ENCODE measurements at places on chromosomes 6 and 20. TPM values are rescaled to one million over a fixed set of nuclear protein-coding genes. Genes with fewer than 3 reads are reported as not detected.

Gene HRH3
- total RNA-seq: 0.56 TPM

Gene TBXT
- 2.3 TPM for total RNA-seq

Gene FAM110A
- 22.9 TPM for total RNA-seq

Gene BPIFB2
- not detected for total RNA-seq

Gene TRIM10
- not detected for total RNA-seq

Gene TXLNB
- total RNA-seq: not detected

Gene HLA-DRB1
- total RNA-seq: 12.5 TPM

Gene SPEF1
- total RNA-seq: 0.35 TPM

Gene MUCL3
- total RNA-seq: 0.25 TPM

Gene OR2J2
- not detected for total RNA-seq

DNA sequence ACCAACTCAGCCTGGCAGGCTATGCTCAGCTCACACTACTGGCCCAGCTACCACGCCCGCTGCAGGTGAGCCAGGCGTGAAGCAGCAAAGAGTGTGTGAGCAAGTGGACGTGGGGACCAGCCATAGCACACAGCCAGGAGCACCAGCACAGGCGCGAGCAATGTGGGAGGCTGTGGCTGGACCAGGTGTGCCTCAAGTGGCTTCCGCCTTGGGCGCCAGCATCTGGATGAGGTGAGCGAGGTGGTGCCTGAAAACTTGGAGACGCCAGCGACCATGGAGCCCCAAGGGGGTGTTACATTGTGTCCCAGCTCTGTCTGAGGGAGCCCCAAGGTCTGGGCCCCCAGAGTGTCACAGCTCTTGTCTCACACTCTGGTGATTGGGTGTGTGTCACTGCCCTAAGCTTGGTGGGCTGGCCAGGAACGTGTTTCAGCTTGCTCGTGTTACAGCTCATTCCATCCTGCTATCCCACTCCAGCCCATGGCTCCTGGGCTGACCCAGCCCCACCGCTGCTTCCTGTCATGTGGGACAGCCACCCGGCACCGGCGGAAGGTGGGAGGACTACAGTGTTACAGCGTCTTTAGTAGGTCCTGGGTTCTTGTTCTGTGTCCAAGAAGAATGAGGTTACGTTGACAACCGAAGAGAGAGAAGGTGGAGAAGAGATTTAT is 508.0 kb upstream of the MMS22L start:
- no peaks in the 10 kb centered on the region for H3K4me1 ChIP-seq
- peak overlapping the region; percentile 29 for H3K4me3 ChIP-seq
- no peaks in the 10 kb centered on the region for H3K36me3 ChIP-seq
- H3K27ac ChIP-seq: no peak overlapping the region

- no peaks in the 10 kb centered on the region for H3K36me3 ChIP-seq
- H3K4me3 ChIP-seq: no peak overlapping the region
- no peak overlapping the region for H3K27ac ChIP-seq
- H3K4me1 ChIP-seq: no peaks in the 10 kb centered on the region
- no peaks in the 10 kb centered on the region for H3K27me3 ChIP-seq
Measured at GRCh38 chr6:14037402-14038277, 79.9 kb upstream of the CD83 start.

- no peak overlapping the region for H3K4me3 ChIP-seq
- no peaks in the 10 kb centered on the region for H3K4me1 ChIP-seq
- H3K27me3 ChIP-seq: no peaks in the 10 kb centered on the region
- H3K27ac ChIP-seq: no peak overlapping the region
- DNase-seq: no peak
Measured at GRCh38 chr20:10994991-10995700, 321.3 kb upstream of the JAG1 start.

DNA sequence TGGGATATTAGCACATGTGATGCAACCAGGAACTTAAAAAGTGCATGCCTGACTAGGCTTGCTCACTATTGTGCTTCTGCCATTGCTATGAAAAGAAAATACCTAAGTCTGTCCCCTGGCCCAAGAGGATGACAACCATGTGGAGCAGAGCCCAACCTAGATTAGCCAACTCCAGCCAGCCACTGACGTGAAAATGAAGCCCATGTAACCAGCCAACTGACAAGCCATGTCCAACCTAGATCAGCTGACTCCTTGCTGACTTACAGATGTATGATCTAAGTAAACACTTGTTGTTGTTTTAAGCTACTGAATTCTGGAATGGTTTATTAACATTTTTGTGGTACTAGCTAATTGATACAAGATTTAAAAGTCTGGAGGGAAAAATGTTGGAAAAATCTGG is 47.5 kb downstream of the PIGU start:
- peak; percentile 22 for DNase-seq
- H3K27ac ChIP-seq: no peak overlapping the region
- H3K4me1 ChIP-seq: no peaks in the 10 kb centered on the region
- no peaks in the 10 kb centered on the region for H3K27me3 ChIP-seq
- H3K36me3 ChIP-seq: peaks cover 21% of the 10 kb centered on the region

DNA sequence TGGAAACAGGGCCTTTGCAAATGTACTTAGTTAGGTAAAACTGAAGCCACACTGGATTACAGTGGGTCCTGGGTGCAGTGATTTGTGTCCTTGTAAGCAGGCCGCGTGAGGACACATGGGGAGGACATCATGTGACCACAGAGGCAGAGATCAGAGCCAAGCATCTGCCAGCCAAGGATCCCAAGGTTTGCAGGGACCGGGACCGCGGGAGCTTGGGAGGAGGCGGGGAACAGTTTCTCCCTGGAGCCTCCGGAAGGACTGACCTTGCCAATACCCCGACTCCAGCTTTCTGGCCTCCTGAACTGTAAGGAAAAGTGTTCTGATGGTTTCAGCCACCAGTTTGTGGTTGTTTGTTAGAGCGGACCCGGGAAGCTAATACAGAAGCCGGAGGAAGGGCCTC is 500.9 kb downstream of the PREX1 start:
- H3K27me3 ChIP-seq: no peaks in the 10 kb centered on the region
- no peaks in the 10 kb centered on the region for H3K36me3 ChIP-seq
- no peak overlapping the region for H3K4me3 ChIP-seq
- DNase-seq: no peak
- no peaks in the 10 kb centered on the region for H3K4me1 ChIP-seq

- no peak overlapping the region for H3K4me3 ChIP-seq
- no peak for DNase-seq
- H3K27ac ChIP-seq: no peak overlapping the region
- H3K36me3 ChIP-seq: no peaks in the 10 kb centered on the region
- no peaks in the 10 kb centered on the region for H3K4me1 ChIP-seq
- no peaks in the 10 kb centered on the region for H3K27me3 ChIP-seq
Measured at GRCh38 chr20:57928181-57928967, 218.6 kb upstream of the PMEPA1 start.

GRCh38 chr6:107622269-107622668 is 132.4 kb downstream of the SOBP start:
- H3K4me3 ChIP-seq: no peak overlapping the region
- no peaks in the 10 kb centered on the region for H3K36me3 ChIP-seq
- H3K4me1 ChIP-seq: no peaks in the 10 kb centered on the region
- DNase-seq: no peak

DNA sequence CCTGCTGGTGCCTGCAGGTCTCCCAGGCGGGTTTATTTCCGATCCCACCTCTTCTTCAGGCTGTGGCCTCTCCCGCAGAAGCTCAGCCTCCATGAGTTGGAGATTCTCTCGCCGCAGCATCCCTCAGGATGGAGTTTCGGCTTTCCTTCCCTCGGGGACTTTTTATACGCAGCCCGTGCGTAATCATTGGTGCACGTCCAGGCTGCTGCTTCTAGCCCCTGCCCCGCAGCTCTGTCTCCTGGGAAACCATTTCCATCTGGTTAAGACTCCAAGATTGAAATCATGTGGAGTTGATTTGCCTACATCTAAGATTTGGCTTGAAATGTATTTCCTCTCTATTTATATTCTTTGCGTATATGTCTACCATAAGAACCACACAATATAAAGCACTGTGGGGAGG is 46.7 kb upstream of the CARMIL1 start:
- no peak overlapping the region for H3K27ac ChIP-seq
- H3K27me3 ChIP-seq: no peaks in the 10 kb centered on the region
- no peaks in the 10 kb centered on the region for H3K4me1 ChIP-seq
- no peak overlapping the region for H3K4me3 ChIP-seq

DNA sequence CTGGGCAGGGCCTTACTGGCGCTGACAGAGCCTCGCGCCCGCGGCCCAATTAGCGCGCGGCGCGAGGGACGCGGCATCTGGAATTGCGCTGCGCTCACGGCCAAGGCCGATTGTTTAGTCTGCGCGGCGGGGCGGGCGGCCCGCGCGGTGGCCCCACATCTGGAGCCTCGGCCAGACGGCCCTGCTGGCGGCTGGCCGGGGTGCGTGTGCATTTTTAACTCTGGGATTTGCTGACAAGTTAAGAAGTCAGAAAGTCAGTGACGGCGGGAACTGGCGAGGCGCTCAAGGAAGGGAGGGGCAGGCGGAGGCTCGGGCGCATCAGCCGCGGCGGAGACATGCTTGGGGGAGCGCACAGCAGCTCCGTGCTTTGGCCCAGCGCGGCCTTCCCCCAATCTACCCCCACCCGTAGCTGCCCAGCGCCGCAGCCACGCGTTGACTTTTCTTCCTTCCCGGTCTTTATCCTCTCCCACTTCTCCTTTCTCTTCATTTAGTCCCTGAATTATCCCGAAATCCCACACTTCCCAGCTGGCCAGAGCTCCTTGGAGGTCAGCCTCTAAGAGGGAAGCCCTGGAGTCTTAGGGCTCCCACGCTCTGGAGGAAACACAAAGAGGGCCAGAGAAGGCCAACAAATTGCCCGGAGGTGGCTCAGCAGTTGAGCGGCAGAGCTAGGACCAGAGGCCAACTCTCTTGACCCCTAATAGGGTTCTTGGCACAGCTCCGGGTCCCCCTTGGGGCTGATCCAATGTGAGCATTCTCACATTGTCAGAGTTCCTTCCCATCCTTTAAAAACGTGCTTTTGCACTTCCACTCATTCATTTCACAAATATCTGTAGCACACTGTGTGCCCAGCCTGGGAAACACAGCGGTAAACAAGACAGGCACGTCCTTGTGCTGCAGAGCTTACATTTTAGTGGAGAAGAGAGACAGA is 40.8 kb upstream of the FOXP4 start:
- H3K27ac ChIP-seq: no peak overlapping the region
- peak overlapping the region; percentile 47 for H3K4me3 ChIP-seq
- DNase-seq: peak; percentile 82
- peaks cover 12% of the 10 kb centered on the region for H3K4me1 ChIP-seq
- peaks cover 38% of the 10 kb centered on the region for H3K27me3 ChIP-seq

- no peak overlapping the region for H3K27ac ChIP-seq
- H3K4me1 ChIP-seq: no peaks in the 10 kb centered on the region
- H3K27me3 ChIP-seq: peaks cover 17% of the 10 kb centered on the region
- H3K4me3 ChIP-seq: peak overlapping the region; percentile 85
- DNase-seq: peak; percentile 100
Measured at GRCh38 chr20:34875642-34876405, 588 bp upstream of the ACSS2 start.

DNA sequence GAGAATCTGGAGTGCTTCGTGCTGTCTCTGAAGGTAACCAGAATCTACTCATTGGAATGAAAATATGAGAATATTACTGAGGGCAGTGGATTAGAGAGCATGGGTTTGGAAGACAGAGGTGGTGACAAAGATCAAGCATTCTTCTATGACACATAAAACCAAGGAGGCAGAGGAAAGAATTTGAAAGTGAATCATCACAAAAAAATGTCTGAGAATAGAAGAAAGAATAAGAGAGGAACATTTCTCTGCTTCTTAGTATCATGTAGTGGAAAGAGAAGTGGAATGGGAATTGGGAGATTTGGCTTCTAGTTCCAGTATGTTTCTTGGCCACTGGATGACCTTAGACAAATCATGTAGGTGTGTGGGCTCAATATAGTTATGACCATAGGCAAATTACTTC is 474.0 kb downstream of the TFAP2B start:
- no peaks in the 10 kb centered on the region for H3K4me1 ChIP-seq
- H3K4me3 ChIP-seq: no peak overlapping the region
- no peak for DNase-seq
- H3K36me3 ChIP-seq: no peaks in the 10 kb centered on the region
- no peak overlapping the region for H3K27ac ChIP-seq

- no peaks in the 10 kb centered on the region for H3K27me3 ChIP-seq
- no peak overlapping the region for H3K4me3 ChIP-seq
- no peaks in the 10 kb centered on the region for H3K36me3 ChIP-seq
- no peak overlapping the region for H3K27ac ChIP-seq
- no peaks in the 10 kb centered on the region for H3K4me1 ChIP-seq
Measured at GRCh38 chr6:22605736-22606135, 36.4 kb downstream of the HDGFL1 start.

DNA sequence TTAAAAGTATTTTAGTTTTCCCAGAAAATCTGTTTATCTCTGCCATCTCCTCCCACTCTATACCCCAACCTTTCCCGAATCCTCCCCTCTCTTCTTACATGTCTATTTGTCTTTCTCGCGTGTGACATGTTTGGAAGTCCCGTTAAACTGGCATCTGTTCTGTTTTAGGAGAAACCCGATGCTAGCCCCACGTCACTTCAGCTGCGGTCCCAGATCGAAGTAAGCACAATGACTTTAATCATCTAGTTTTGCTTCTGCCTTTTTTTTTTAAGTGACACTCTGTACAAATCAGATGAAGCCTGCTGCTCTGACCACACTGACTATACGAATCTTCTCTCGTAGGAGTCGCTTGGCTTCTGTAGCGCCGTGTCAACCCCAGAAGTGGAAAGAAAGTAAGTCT is 97.4 kb downstream of the SASH1 start:
- DNase-seq: peak; percentile 19
- no peak overlapping the region for H3K27ac ChIP-seq
- H3K36me3 ChIP-seq: no peaks in the 10 kb centered on the region
- H3K4me1 ChIP-seq: no peaks in the 10 kb centered on the region
- no peaks in the 10 kb centered on the region for H3K27me3 ChIP-seq

- no peaks in the 10 kb centered on the region for H3K36me3 ChIP-seq
- no peaks in the 10 kb centered on the region for H3K27me3 ChIP-seq
- no peak overlapping the region for H3K4me3 ChIP-seq
Measured at GRCh38 chr6:125700581-125701353, 48.7 kb upstream of the HEY2 start.

- no peak overlapping the region for H3K4me3 ChIP-seq
- H3K27ac ChIP-seq: no peak overlapping the region
- no peaks in the 10 kb centered on the region for H3K4me1 ChIP-seq
- H3K36me3 ChIP-seq: no peaks in the 10 kb centered on the region
- no peaks in the 10 kb centered on the region for H3K27me3 ChIP-seq
Measured at GRCh38 chr20:25987073-25987927, 290.6 kb upstream of the ZNF337 start.

GRCh38 chr6:145885431-145885830 is 70.8 kb upstream of the FBXO30 start:
- peaks cover 58% of the 10 kb centered on the region for H3K36me3 ChIP-seq
- no peaks in the 10 kb centered on the region for H3K27me3 ChIP-seq
- H3K4me1 ChIP-seq: no peaks in the 10 kb centered on the region
- no peak overlapping the region for H3K27ac ChIP-seq

GRCh38 chr6:114055763-114056162 is 84.8 kb upstream of the HDAC2 start:
- no peaks in the 10 kb centered on the region for H3K36me3 ChIP-seq
- DNase-seq: no peak
- no peaks in the 10 kb centered on the region for H3K4me1 ChIP-seq
- H3K27ac ChIP-seq: no peak overlapping the region
- no peak overlapping the region for H3K4me3 ChIP-seq

DNA sequence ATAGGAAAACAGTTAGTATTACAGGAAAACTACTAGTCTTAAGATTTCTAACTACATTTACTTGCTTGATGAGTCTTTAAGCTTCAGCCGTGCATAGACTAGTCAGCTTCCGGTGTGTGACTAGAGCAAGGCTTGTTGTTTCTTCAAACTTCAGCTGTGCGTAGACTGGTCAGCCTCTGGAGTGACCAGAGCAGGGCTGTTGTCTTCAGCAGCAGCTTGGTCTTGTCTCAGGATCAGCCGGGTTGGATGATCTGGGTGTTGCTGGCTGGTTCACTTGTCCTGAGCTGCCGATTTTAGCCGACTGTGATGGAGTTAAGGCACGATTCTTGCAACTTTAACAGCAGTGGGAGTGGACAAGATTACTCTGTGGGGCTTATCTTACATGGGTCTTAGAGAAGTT is 44.7 kb downstream of the HLA-C start:
- no peaks in the 10 kb centered on the region for H3K4me1 ChIP-seq
- no peaks in the 10 kb centered on the region for H3K27me3 ChIP-seq
- no peak overlapping the region for H3K4me3 ChIP-seq
- no peaks in the 10 kb centered on the region for H3K36me3 ChIP-seq
- DNase-seq: no peak
